ENCODE measurements at places on chromosomes 5 and 9. TPM values are rescaled to one million over a fixed set of nuclear protein-coding genes. Genes with fewer than 3 reads are reported as not detected.

The CEL gene
- 2.3 TPM for total RNA-seq

The GRIA1 gene
- total RNA-seq: not detected

The SAXO1 gene
- 0.43 TPM for total RNA-seq

The C1QTNF3 gene
- total RNA-seq: 4.8 TPM

The SHOC1 gene
- not detected for total RNA-seq

The CDC20B gene
- 0.48 TPM for total RNA-seq

The TMEFF1 gene
- not detected for total RNA-seq

The CDH6 gene
- not detected for total RNA-seq

DNA sequence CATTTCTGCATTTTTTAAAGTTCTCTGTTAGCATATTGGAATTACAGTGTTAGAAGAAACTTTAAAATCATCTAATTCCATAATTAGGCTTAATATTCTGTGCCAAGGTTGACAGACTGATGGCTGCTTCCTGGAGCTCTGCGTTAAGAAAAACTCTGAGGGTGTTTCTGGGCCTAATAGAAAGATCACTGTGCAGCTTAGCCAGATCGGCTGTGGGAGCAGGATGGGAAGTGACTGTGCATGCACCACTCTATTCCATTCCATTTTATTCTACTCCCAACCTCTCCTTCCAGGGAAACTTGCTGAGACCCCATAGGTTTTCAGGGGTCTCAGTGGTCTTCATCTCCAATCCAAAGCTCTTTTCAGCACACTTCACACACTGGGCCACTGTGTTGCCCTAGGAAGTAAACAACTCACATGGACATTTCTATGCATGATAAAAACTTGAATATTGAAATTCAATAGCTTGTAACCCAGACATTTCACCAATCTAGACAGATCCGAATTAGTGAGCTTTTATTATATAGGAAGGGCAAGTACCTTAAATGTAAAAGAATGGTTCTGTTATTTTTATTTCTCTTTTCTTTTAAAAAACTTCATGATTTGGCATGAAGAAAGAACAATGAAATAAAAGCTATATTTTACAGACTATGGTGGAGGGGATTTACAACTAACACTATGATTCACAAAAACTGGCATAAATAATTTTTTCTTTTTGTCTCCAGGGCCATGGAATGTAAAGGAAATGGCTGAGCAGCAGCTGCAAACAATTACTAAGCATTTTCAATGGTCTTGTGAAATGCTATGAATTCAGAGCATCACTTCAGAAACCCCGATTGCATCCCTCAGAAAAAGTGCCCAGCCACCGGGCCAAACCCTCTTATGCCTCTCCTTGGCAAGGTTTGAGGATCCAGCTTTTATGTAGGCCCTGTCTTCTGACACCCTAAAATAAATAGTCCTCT is 51.4 kb upstream of the DAB2 start:
- no peak for DNase-seq

- DNase-seq: no peak
These were observed 15.6 kb downstream of the NDUFAF2 start for GRCh38 chr5:60960591-60960990.

GRCh38 chr5:175467983-175468690 is 10.2 kb upstream of the SFXN1 start:
- no peak for DNase-seq

DNA sequence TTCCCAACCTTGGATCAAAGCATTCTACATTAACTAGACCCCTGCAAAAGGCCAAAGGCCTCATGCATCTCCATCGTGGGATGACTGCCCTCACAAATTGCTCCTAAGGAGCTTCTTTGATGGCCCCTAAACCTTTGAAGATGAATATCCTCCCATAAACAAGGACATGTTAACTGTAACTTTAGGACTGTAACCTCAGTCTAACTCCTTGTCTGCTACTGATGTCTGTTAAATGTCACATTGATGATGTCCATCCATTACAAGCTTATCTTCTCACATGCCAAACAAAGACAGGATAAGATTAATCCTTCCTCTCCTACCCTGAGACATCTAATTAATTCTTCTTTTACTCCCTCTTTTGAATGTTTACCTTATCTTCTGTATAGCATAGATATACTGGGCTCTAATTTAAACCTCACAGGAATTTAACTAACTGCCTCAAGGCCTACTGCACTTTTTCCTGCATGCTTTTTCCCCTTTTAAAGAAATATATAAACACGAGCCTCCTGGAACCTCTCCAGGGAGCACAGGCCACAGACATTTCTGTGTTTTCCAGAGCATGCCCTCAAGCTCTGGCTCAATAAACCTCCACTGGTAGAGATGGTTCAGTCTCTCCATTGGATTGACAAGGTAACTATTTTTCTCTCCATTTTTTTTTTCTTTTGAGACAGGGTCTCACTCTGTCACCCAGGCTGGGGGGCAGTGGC is 90.6 kb upstream of the SLC25A48 start:
- no peak for DNase-seq

- no peak for DNase-seq
These were observed 58.3 kb upstream of the ALDH1B1 start for GRCh38 chr9:38334234-38334633.

GRCh38 chr9:90799271-90799852 is 2.3 kb upstream of the SYK start:
- DNase-seq: no peak
